ENCODE measurements at places on chromosomes 3 and 15. TPM values are rescaled to one million over a fixed set of nuclear protein-coding genes. Genes with fewer than 3 reads are reported as not detected.

FEZF2 gene
- not detected for total RNA-seq

- no peak for DNase-seq
Observed at GRCh38 chr15:66718220-66718988, 16.4 kb downstream of the SMAD6 start.

PDCD6IP gene
- total RNA-seq: 67.2 TPM

GPR149 gene
- 0.35 TPM for total RNA-seq

GRCh38 chr15:74540161-74540760, 759 bp upstream of the ARID3B start:
- DNase-seq: peak; percentile 23

DNA sequence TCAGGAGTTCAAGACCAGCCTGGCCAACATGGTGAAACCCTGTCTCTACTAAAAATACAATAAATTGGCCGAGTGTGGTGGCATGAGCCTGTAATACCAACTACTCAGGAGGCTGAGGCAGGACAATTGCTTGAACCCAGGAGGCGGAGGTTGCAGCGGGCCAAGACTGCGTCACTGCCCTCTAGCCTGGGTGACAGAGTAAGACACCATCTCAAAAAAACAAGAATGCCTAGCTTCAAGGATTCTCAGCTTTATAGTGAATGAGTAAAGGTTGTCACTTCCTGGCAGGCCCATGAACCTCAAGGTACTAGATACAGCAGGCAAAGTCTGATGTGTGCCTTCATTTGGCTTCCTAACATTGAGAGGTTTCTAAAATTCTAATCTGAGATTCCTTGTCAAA, 14.4 kb downstream of the THOC7 start:
- no peak for DNase-seq
